ENCODE measurements at places on chromosomes 1 and 21.

DNA sequence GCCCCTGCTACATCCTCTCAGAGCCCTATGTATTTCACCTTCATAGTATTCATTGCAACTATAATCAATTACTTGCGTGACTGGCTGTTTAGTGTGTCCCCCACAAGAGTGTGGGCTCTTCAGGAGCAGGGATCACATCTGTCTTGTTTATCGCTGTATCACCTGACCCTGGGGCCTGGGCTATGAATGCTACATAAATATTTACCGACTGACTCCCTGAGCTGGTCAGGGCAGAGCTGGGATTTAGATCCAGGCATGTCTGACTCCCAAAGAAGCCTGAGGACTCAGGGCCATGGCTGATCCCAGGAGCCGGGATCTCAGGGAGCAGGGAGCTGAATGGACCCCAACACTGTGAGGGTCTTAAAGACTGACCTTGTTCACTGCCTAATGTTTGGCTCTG lies 49.7 kb downstream of the AHDC1 start:
- no peak for DNase-seq

DNA sequence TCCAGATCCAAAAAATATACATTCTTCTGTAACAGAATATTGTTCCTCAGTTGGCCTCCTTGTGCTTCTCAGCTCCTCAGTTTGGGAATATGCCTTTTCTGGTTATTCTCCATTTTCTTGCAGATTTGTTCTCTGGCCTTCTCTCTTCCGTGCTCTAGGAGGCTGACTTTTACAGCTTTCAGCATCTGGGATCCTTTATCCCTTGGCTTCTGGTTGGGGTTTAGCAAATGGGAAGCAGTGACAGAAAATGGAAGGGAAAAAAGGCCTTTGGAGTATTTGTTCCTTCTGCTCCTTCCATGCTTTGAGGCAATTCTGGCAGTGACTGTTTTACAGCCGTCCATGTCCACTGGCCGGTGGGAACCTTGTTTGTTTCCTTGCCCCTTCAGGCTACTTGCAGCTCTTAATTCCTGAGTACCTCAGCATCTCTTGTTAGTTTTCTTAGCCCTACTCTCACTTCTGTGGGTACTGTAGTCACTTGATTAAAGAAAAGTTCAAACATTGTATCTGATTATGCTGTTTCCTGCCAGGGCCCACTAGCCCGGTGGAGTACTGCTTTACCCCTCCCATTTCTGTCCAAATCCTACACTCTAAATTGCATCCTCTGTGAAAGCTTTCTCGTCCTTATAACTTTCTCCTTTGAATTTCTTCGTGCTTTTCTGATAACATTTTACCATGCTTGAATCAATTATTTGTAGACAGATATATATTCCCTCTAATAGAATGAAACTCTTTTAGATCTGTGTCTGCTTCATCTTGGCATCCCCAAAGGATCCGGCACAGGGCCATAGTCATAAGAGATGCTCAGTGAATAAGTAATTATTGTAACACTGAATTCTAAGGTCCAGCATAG lies 118.2 kb downstream of the OSBPL9 start:
- DNase-seq: no peak

GRCh38 chr1:226882631-226883409 lies 12.4 kb downstream of the PSEN2 start:
- no peak for DNase-seq

GRCh38 chr1:201450721-201451291 lies 18.2 kb downstream of the PHLDA3 start:
- DNase-seq: no peak

GRCh38 chr1:53016705-53017104 lies 45.3 kb upstream of the PODN start:
- no peak for DNase-seq

- no peak for DNase-seq
Observed at GRCh38 chr1:63911049-63911448, 137.2 kb downstream of the ROR1 start.

DNA sequence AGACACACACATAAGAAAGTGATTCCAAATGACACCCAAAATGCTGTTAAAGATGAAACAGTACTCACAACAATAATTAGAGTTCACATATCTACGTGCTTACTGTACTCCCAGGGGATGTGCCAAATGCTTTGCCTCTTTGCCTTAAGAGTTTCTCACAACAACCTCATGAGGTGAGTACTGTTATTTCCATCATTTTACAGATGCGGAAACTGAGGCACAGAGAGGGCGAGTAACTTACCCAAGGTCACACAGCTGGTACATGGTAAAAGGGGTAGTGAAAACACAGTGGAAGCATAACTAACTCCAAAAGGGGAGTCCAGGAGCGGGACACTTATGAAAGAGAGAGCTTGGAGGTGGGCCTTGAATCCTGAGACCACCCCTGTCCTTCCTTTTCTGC lies 171.8 kb downstream of the ACTL8 start:
- no peak for DNase-seq

- DNase-seq: no peak
Observed at GRCh38 chr1:183081402-183082120, 58.3 kb downstream of the LAMC1 start.

GRCh38 chr1:119981986-119982815 lies 85.9 kb upstream of the ADAM30 start:
- no peak for DNase-seq

- no peak for DNase-seq
Observed at GRCh38 chr1:180150982-180151381, 3.7 kb upstream of the QSOX1 start.

- DNase-seq: no peak
Observed at GRCh38 chr1:3494321-3495308, 40.1 kb downstream of the ARHGEF16 start.

GRCh38 chr1:78843111-78843510 lies 163.4 kb downstream of the ADGRL4 start:
- no peak for DNase-seq

- DNase-seq: no peak
Observed at GRCh38 chr1:20589331-20590278, 708 bp downstream of the CDA start.

GRCh38 chr1:8463144-8463927 lies 145.4 kb downstream of the SLC45A1 start:
- DNase-seq: no peak

DNA sequence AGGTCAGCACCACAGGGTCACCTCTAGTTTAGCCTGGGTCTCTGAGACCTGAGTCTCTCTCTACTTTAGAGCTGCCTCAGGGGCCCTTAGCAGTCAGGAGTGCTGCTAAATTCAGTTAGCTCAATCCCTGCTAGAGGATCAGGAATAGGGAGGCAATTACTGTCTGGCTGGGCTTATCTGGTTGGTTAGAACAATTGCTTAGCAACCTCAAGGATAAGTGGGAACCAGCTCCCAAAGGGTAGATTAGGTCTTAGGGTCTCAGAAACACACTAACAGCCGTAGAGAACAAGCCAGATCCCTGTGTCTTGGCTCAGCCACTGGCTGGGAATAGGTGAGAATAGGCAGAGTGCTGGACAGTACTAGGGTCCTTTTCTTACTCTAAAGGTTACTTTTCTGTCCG lies 7.7 kb downstream of the PM20D1 start:
- peak; percentile 36 for DNase-seq

DNA sequence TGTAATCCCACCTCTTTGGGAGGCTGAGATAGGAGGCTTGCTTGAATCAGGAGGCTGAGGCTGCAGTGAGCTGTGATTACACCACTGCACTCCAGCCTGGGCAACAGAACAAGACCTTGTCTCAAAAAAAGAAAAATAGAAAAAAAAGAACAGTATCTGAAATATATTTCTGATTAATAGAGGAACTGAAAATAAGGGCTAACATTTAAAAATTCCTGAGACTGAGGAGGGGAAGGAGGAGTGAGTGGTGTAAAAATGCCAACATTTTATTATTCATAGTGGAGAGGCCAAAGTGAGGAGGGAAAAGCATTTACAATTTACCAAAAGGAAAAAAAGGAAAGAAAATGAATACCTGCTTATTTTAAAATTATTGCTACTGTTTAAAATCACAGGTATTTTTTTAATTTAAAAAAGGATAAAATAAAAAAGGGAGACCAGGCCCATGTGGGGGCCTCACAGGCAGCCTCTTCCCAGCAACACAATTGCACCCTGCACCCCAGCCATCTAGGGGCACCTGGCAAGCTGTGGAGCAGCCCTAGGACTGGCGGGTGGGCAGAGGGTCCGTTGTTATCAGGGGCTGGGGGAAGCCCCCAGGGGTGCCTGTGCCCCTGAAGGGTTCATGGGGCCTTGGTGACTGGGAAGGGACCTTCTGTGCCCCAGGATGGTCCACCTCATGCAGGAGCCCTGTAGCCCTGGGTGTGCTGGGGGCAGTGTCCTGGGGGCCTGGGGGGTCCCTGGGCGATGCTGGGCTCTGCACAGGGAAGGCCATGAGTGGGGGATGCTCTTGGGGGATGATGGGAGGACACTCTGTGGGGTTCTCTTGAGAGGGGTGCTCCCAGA lies 34.8 kb upstream of the ADARB1 start:
- DNase-seq: no peak

DNA sequence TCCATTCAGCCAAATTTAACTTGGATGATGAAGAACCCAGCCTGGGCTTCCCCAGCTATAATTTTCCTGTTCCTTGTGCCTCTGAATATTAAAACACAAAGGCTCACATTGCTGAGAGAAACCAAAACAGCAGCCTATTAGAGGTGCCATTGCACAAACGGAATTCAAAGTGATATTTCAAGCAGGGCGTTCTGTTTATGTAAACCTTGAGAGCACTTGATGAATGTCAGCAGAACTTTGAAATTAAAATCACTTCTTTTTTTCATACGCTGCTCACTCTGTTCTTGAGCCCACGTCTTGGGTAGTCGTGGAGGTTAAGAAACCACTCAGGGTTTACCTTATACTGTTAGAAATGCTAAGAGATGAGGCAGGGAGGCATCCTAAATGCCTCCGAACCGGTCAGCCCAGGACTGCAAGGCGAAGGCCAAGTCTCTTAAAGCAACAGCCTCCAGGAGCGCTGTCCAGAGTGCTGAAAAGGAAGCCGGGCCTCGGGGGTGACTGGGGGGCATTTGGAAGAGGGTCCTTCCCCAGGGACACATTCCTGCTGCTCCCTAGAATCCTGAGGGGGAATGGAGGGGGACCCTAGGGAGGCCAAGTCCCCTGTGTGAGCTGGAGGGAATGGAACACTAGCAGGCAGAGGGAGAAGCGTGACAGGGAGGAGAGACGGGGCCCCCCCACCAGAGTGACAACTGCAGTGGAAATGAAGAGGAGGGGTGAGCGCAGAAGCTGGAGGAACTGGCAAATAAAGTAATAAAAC lies 154.8 kb upstream of the VAMP3 start:
- no peak for DNase-seq

DNA sequence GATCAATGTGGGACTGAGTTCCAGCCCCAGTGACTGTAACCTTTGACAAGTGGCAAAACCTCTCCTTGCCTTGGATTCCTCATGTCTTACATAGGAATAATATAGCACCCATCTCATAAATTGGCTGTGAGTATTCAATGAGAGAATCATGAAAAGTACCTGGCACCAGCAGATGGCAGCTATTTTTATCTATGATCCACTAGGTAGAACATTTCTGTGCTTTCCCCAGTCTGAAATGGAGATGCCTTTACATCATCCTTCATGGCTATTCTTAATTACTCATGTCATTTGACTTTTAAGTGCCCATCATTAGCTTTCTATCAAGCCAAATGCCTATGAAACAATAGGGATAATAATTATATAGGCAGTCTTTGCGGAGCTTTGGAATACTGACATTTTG lies 130.1 kb downstream of the TGFB2 start:
- DNase-seq: no peak

DNA sequence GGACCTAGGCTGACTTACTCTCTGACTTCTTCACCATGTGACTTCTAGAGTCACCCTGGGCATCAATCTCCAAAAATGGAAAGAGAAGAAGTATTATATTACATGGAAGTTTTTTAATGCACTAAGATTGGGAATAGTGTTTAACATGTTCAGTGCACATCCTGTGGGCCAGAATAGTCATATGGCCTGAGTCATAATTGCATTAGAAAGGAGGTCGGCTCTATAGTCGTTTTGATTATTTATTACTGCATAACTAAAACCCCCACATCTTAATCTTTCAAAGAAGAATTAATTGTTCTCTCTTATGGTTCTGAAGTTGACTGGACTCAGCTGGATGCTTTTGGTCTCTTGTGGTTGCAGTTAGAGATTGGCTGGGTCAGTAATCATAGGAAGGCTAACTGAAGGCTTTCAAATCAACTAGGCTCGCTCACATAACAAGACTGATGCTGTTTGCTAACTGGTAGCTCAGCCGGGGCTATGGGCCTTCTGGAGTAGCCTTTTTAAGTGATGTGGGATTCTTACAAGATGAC lies 810.6 kb upstream of the ADGRL4 start:
- DNase-seq: no peak

DNA sequence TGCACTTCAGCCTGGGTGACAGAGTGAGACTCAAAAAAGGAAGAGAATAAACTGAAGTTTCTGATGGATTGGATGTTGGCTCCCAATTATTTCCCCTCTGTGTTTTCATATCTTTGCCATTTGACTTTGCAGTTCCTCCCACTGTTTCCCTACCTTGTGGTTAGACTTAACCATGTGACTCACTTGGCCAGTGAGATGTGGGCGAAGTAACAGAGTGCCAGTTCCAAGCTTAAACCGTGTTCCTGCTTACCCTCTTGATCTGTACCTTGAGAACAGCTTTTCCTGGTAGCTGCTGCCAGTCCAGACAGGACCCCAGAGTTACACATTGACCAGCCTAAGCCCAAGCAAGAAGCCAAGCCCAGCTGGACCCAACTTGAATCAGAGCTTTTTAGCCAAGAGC lies 323.4 kb downstream of the LTN1 start:
- DNase-seq: no peak

- no peak for DNase-seq
Observed at GRCh38 chr1:230407351-230407750, 18.8 kb downstream of the PGBD5 start.

Data from D721Med (cell line).